ENCODE measurements at places on chromosomes 16 and 17. TPM values are rescaled to one million over a fixed set of nuclear protein-coding genes. Genes with fewer than 3 reads are reported as not detected.

Gene MYH11
- 1.9 TPM for polyA plus RNA-seq

Gene TAOK1
- 35.1 TPM for polyA plus RNA-seq

Gene TNFSF13
- polyA plus RNA-seq, result 2.5 TPM

Gene MAP1LC3B
- polyA plus RNA-seq, result 67.6 TPM

Gene PPL
- 3.3 TPM for polyA plus RNA-seq

Gene KRT40
- 0.03 TPM for polyA plus RNA-seq

Gene RND2
- 0.54 TPM for polyA plus RNA-seq

Gene ANKRD40CL
- polyA plus RNA-seq, result not detected

Gene SECTM1
- 17.5 TPM for polyA plus RNA-seq

Gene NPTX1
- 86.0 TPM for polyA plus RNA-seq

Gene TP53TG3C
- not detected for polyA plus RNA-seq

Gene UTS2R
- polyA plus RNA-seq, result not detected

Gene DNASE1
- 2.9 TPM for polyA plus RNA-seq

Gene TLCD3A
- polyA plus RNA-seq, result 38.2 TPM

Gene SLFN14
- not detected for polyA plus RNA-seq

Gene CHP2
- polyA plus RNA-seq, result not detected

Gene SHISA6
- not detected for polyA plus RNA-seq

Gene CD300E
- polyA plus RNA-seq, result not detected

Gene MYL4
- 0.16 TPM for polyA plus RNA-seq

Gene TOM1L1
- 34.5 TPM for polyA plus RNA-seq

Gene PIK3R5
- polyA plus RNA-seq, result 0.15 TPM

Gene RCVRN
- polyA plus RNA-seq, result not detected

Gene CALB2
- polyA plus RNA-seq, result 0.58 TPM

Gene LYRM1
- 54.9 TPM for polyA plus RNA-seq

Gene CSNK2A2
- 54.3 TPM for polyA plus RNA-seq

Gene BCL6B
- 0.07 TPM for polyA plus RNA-seq

Gene EFCAB13
- 1.3 TPM for polyA plus RNA-seq

Gene UBN1
- polyA plus RNA-seq, result 15.3 TPM

Gene GP1BA
- not detected for polyA plus RNA-seq

Gene NPIPB6
- polyA plus RNA-seq, result 0.23 TPM

Gene CACNG5
- polyA plus RNA-seq, result not detected

Measured in fibroblast of lung (primary cell).